T47D (cell line): ENCODE measurements at places on chromosomes 16 and 17.

DNA sequence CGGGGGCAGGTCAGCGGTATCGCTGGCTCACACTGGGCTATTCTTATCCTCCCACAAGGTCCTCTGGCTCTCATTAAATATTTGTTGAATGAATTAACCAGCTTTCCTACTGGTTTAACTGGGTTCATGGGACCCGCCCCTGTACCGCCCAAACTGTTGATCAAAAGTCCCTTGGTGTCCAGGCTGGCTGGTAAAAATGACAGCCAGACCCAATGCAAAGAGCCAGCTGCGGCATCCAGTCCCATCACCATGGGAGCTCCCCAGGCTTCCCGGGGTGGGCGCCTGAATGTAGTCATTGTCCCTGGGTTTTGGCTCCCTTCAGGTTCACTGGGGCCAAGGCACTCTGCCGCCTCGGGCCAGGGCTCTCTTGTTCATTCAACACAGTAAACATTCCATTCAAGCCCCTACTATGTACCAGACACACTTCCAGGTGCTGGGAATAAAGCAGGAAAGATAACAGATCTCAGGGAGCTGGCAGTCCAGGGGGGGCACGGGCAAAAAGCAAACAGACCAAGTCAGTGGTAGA lies 11.7 kb upstream of the ATP2C2 start:
- DNase-seq: peak; percentile 52

GRCh38 chr16:64534180-64534780 lies 587.6 kb downstream of the CDH11 start:
- no peak for DNase-seq

DNA sequence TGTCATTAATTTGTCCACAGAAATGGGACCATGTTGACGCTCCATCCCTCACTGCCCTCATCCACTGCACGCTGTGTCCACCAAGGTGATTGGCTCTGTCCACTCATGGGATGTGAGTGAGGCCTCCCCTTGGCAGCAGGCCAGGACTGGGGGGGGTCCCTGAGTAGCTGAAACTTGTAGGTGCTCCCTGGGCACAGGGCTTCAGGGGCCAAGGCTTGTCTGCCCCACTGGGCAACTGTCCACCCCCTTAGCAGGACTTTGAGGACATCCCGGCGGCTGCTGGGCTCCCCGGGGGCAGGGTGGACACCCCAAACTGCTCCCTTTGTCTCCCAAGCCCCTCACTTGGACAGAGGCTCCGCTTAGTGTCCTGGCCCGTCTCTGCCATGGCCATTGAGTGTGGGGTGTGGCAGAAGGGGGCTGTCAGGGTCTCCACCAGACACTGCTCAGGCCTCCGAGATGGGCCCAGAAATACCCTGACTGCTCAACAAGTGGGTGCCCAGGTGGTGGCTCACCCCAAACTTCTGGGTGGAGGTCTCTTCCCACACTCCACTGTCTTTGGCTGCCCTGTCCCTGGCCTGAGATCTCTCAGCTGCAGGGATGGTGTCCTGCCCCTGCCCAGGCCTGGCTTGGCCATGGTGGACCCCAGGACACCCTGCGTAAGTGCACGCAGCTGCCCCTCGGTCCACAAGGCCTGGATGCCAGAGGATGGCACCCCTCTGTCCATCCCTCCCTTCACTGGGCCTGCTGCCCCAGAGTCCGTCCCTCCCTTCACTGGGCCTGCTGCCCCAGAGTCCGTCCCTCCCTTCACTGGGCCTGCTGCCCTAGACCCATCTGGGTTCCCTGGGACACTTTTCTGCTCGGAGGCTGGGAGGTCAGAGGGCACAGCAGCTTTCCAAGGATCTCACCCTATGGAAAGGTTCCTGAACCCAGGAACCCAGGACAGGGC lies 2.9 kb upstream of the RAB40C start:
- DNase-seq: no peak

DNA sequence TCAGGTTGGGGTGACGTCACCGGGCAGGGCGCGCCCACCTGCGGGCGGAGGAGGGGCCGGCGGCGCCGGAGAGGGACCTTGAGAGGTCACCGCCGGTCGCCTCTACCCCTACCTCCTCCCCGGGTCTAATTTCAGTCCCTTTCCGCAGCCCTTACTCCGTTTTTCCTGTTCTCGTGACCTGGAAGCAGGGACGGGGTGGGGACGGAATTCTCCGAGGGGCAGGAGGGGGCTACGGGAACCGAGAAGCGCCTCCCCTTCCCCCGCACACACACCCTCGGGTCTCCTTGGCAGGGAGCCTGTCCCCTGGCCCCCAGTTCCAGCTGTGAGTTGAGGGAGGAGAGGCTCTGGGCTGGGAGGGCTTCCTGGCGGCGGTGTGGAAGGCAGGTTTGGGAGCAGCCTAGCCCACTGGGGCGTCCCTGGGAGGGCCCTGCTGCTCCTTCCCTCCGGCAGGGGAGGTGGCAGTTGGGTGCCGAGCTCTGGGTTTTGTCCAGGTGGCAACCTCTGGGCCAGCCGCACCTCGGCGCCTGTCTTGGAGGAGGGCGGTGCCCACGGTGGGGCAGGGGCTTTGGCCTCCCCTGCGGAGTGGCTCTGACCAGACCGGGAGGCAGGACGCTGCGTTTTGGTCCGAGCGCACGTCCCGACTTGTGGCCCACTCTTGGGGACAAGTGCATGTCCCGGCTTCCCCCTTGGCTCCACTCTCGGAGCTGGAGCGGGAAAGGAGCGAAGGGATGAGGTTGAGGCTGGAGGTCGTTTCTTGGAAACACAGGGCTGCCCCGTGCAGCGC lies 773 bp downstream of the SYNGR3 start:
- DNase-seq: no peak

GRCh38 chr17:49387498-49388289 lies 25.6 kb upstream of the ZNF652 start:
- no peak for DNase-seq

- no peak for DNase-seq
Observed at GRCh38 chr17:64686705-64687104, 24.6 kb upstream of the SMURF2 start.
